Stimulated activated CD4-positive, alpha-beta T cell treated with anti-CD3 and anti-CD28 coated beads, Interleukin-1b, Interleukin-23, amount 100 ng/mL, for 48 hours (primary cell): ENCODE measurements at places on chromosomes 7 and 10.

DNA sequence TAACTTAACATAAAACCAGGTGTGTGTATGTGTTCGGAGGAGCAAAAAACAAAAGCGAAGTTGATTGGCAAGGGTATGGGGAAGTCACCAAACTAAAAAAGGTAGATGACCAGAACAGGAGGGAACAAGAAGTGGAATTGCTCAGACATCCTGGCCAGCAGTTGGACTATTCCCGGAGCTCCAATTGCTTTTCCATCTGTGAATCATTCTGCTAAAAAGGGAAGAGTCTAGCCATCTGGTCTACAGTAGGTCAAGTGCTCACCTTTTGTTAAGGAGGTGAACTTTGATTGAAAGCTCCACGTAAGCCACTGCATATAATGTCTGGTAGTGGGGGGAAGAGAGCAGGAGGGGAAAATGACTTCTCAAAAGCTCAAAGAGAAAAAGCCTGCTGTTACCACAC, 50.0 kb upstream of the BET1 start:
- DNase-seq, result no peak

DNA sequence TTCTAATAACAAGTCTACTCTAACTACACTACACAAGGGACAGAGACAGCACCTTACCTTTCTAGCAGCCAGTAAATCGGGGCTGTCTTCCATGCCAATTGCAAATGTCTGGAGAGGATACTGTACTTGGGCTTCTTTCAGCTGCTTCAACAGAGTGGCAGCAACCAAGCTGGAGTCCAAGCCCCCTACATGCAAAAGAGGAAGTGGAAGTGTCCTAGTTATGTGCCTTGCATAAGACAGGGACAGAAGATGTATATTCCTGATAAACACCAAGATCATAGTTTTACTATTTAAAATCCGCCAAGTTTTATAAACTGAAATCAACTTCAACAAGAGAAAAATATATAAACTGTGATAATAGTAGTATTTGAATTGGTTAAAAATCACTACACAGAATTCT, 14.0 kb downstream of the ASNS start:
- no peak for DNase-seq

- no peak for DNase-seq
Measured at GRCh38 chr7:94908323-94909178, 1.2 kb downstream of the PPP1R9A start.

DNA sequence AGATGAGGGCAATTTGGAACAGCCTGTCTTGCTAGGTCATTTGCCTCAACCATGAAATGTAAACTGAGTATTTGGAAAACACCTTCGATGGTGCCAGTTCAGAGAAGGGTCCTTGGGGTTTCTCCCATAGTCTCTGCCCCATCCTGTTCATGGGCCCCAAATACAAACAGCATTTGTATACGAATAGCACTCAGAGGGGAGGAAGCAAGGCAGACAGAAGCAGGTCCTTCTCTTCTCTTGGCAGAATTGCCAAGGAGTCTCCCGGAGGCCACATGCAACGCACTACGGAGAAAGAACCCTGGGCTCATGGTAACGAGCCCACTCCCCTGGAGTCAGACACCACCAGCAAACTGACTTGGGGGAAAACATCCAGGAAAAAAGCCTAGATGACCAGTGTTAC, 162.1 kb downstream of the RAB11FIP2 start:
- DNase-seq, result no peak

- DNase-seq, result no peak
Measured at GRCh38 chr7:93720106-93720505, 145.6 kb upstream of the CALCR start.

GRCh38 chr10:98134431-98135221, at the start of gene R3HCC1L:
Gene R3HCC1L, plus strand, starts transcription at chr10:98134657. Its CDS starts 73,458 bp downstream, at chr10:98208115.
- DNase-seq, result peak; percentile 94

DNA sequence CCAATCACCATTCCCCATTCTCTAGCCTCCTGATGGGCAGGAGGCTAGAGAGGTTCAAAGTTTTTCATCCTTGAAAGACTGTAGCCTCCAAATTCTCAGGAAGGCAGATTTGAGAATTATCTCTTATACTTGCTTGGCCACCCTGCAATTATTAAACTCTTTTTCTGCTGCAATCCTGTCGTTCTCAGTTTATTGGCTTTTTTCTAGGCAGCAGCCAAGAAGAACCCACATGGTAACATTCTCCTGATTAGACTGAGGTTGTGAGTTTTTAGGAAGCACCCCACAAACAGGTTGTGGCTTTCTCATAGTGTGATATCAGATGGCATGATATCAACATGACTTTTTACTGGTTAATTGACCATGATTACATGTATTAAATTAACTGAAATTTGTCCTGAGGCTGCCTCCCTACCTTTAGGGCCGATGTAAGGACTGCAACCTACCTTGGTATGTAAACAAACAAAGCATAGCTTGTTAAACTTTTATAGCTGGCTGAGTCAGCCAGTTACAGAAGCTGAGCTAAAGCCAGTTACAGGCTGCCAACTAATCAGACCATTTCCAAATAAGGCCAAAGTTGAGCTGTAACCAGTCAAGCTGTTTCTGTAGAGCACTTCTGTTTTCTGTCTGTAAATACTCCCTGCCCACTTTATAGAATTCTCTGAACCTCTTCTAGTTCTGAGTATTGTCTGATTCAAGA, 3.2 kb upstream of the ZNF248 start:
- no peak for DNase-seq

GRCh38 chr10:75230600-75231038, 5.1 kb downstream of the COMTD1 start:
- DNase-seq, result peak; percentile 95

DNA sequence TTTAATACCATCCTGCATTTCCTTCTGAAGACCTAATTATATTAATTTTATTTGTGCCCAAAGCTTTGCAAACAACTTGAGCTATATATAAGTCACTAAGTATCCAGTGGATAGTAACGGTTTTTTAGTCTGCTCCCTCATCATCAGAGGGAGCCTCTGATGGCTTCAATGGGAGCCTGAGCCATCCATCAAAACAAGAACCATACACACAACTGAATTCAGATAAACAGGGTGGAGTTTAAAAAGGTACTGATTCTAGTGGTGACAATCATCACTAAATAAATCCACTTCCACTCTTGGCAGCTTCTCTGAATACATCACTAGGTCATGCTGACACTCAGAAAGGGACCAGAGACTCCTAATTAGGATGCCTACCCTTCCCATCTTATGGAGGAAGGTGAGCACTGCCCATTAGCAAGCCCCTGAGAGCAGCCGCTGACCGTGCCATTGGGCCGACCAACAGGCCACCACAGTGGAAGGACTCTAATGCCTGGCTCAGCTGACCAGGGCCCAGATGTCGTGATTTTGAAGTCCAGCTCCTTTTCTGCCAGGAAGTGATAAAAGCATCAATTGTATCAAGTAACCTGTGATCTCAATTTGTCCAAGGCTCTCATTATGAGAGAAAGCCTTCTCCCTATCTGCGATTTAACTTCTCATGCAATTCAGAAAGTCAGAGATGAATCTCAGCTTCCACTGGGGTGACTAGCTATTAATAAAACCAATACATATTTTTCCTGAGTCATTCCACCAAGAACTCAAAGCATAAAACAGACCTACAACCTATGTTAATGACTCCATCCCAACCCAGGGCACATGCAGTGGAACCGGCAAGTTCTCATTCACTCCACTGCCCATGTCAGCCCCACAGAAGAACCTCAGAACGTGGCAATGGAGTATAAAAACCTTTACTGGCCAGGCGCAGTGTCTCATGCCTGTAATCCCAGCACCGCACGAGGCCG, 13.1 kb downstream of the VOPP1 start:
- DNase-seq, result no peak
